ENCODE measurements at places on chromosomes 1 and 21.

DNA sequence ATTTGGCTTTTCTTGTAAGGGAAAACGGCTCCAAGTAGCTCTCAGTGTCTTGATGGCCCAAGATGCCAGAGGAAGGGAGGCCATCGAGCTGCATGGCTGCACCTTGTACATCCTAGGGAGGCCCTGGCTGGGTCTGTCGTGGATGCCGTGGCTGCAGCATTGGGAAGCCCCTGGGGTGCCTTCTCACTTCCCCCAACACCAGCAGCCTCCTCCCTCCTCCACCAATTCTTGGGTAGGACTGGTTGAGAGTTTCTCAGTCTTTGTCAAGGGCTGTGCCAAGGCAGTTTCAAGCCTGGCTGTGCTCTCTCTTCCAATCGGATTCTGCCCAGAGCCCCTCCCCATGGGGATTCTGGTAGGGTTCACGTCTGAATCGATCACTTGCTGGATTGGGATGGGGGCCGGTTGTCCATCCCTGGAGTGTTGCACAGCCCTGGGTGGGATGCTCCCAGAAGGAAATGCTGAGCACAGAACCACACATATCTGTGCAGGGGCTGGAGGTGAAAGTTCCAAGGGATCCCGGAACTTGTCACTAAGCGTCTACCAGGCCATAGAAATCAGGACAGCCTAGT, 14.0 kb upstream of the SPSB1 start:
- no peak for DNase-seq

- DNase-seq, result no peak
Observed at GRCh38 chr1:14625996-14626395, 27.5 kb downstream of the KAZN start.

- DNase-seq, result no peak
Observed at GRCh38 chr1:103790172-103790571, 40.5 kb downstream of the AMY1C start.

- DNase-seq, result no peak
Observed at GRCh38 chr21:17964716-17965115, 145.6 kb upstream of the C21orf91 start.

DNA sequence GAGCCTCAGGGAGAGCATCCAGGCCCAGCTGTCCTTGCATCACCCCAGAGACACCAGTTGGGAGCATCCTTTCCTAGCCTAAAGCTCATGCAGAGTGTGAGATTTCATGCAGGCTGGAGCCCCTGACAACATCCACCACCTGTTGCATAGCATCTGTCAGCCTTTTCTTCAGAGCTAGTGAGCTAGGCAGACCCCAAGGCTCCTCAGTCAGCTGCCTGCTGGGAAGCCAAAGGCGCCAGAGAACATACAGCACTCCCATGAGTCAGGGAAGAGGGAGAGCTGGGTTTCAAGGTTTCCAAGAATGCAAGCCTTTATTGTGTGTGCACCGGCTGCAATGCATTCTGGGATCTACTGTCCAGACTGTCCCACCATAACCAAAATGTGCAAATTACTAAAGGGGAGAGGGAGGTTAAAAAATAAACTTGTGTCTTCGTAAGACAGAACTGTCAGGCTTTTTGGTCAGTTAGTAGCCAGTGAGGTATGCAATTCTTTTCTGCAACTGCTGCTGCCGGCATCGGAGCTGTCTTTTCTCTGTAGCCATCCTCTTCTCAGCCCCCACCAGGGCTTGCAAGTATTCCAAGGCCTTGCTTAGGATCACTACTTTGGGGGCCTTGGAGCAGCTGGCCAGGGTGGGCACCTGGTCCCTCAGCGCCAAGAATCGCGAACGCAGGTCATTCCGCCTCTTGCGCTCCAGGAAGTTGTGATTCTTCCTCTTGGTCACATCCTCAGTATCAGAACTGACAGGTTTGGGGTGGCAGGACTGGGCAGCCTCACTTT, 4.6 kb downstream of the MYCL start:
- DNase-seq, result no peak

GRCh38 chr1:57770772-57771171, 346.9 kb upstream of the DAB1 start:
- no peak for DNase-seq

DNA sequence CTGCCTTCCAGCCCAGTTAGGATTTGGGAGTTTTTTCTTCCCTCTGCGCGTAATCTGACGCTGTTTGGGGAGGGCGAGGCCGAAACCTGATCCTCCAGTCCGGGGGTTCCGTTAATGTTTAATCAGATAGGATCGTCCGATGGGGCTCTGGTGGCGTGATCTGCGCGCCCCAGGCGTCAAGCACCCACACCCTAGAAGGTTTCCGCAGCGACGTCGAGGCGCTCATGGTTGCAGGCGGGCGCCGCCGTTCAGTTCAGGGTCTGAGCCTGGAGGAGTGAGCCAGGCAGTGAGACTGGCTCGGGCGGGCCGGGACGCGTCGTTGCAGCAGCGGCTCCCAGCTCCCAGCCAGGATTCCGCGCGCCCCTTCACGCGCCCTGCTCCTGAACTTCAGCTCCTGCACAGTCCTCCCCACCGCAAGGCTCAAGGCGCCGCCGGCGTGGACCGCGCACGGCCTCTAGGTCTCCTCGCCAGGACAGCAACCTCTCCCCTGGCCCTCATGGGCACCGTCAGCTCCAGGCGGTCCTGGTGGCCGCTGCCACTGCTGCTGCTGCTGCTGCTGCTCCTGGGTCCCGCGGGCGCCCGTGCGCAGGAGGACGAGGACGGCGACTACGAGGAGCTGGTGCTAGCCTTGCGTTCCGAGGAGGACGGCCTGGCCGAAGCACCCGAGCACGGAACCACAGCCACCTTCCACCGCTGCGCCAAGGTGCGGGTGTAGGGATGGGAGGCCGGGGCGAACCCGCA, at the start of gene PCSK9:
Gene PCSK9, plus strand, starts transcription at position 207 of the 741 bp plus-strand sequence. Its CDS starts 290 bp downstream, at position 497.
- no peak for DNase-seq

GRCh38 chr1:33289858-33290154, 31.1 kb downstream of the A3GALT2 start:
- DNase-seq, result no peak

GRCh38 chr1:236089046-236089773, 24.3 kb upstream of the NID1 start:
- no peak for DNase-seq

GRCh38 chr1:229537894-229538293, 20.6 kb downstream of the ABCB10 start:
- no peak for DNase-seq

DNA sequence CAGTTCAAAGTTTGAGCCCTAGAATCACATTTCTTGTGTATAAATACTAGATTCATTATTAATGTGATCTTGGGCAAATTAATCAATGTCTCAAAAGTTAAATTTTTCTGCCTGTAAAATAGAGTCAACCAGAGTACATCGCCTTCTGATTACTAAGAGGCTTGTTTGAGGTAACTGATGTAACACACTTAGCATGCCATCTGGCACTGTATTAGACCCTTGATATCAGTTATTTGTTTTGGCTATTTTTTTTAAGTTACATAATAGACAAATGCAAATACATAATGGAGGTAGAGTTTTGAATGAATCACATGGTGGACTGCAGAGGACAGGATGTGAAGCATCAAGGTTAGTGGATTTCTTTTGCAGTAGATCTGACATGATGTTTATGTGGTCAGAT, 298.4 kb downstream of the ADGRL2 start:
- no peak for DNase-seq

- no peak for DNase-seq
Observed at GRCh38 chr1:38138498-38139233, 92.1 kb upstream of the POU3F1 start.

GRCh38 chr21:21864321-21864840, 866.2 kb downstream of the NCAM2 start:
- DNase-seq, result no peak

- no peak for DNase-seq
Observed at GRCh38 chr1:192756847-192757246, 52.0 kb upstream of the RGS2 start.

- no peak for DNase-seq
Observed at GRCh38 chr1:237712586-237713157, 178.1 kb downstream of the ZP4 start.

DNA sequence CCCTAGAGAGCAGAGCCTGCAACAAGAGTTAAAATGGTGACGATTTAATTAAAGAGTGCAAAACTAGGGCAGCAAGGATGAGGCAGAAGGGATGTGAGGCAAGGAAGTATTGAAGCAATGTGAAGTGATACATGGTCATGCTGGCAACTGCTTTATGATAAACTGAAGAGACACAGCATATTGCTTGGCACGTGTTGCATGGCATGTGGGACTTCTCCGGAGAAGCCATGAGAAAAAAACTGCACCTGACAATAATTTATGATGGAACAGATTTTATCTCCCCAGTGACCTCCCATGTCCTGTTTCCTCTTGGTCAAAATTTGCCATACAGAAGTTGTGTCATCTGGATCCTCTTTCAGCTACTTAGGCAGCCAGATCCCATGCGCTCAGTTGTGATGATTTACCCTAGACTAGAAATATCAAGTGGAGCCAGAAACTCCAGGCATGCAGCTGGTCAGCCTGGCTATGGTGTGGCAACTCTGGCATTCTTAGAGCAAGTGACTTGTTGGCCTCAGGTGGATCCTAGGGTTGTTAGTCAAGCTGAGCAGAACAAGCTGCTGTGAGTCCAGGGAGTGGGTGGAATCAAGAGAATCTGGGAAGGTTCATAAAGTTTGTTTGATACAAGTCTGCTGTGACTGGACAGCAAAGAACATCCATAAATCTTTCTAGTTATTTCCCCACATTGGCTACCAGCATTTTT, 611.4 kb upstream of the USP24 start:
- no peak for DNase-seq

- DNase-seq, result no peak
Observed at GRCh38 chr1:158186180-158186579, 5.5 kb downstream of the CD1D start.

DNA sequence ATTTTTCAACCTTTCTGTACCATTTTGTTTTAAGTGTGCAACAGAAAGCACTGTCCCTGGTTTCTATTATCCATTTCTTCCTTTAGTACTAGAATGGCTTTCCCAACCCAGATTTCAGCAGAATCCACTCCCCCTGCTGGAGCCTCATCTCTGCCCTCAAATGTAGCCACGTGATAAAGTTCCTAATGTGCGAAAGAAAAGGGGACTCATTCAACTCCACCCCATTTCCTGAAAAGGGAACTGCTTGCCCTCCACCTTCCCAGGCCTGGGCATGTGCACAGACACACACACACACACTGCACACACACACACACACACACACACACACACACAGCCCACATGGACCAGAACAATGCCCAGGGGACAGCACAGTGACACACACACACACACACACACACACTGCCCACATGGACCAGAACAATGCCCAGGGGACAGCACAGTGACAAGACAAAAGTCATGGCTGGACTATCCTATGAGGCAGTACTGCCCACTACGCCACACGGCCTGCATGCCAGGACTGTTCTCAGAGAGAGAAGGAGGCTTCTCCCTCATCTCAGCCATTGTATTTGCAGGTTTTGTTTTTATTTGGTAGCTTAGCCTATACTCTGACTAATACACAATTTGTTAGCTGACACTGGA, 33.2 kb downstream of the PACC1 start:
- no peak for DNase-seq

GRCh38 chr1:221851336-221851735, 109.4 kb upstream of the DUSP10 start:
- DNase-seq, result no peak

DNA sequence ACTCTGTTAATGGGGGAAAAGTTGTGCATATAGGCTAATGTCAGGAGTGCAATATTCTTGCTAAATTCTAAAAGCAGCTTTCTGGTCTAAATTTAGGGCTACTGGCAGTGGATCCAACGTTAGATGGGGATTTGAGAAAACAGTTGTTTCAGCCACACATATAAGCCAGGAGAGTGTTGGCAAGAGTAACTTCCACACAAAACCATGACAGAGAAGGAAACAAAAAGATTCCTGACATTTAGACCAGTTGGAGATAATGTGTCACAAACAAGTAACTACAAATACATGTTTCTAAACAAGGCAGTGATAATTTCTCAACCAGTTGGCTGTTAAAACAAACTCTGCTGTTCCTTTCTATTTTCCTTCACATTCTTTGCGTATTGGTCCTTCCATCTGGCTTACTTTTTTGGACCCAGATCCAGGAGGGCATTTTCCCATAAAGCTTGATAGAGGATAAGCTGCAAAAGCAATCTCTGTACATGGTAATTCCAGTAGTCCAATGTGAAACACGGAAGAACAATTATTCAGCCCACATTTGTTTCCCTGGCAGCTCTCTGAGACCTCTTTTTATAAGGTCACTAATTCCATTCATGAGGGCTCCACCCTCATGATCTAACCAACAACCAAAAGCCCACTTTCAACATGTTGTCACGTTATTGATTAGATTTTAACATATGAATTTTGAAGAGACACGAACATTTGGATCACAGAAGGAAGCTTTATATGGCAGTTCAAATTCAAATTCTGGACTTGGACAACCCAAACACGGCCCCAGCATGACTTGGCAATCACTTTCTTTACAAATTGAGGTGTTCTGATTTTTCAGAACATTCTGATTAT, 1888.6 kb downstream of the MRPL39 start:
- no peak for DNase-seq

GRCh38 chr1:217032715-217033367, 309.6 kb upstream of the ESRRG start:
- DNase-seq, result no peak

DNA sequence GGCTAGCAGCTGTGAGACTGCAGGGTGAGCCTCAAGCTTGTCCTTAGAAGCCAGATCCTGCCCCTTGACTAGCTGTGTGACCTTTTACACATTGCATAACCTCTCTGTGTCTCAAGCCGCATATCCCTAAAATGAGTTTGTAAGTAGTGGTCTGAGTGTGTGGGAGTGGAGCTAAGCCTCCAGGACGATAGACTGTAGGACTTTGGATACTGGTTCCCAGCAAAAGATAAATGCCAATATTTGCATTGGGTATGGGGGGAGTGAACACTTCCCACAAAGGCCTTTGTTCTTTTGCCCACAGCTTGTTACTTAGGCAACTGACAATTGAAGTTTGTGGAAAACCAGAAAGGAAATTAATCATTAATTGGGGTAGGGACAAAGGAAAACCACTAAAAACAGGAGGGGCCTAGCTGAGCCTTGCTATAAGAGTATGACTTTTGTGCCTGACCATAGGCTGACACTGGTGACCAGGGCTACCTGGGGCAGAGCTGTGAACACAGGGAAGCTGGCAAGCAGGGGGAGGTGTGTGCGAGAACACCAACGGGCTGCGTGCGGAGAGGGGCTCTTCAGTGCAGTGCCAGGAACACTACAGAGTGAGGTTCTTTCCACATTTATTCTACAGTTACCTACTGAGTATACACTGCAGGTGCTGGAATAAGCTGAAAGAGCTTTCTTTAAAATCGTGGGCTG, 102.4 kb upstream of the ETV3 start:
- DNase-seq, result no peak

DNA sequence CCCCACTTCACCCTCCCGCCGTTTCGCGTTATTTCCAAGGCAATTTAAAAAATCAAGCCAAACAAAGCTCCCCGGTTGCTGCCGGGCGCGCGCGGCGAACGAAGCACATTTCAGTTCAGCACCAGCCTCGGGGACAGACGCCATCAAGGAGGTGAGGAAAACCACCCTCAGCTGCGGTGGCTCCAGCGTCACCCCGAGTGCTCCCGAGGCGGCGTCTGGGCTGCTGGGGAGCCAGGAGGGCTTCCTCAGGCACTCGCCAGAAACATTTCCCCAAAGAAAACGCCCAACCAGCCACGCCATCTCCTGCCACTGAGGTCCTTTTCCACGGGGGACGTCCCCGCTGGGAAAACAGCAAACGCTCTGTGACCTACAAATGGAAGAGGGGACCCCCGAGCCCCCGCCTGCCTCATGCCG, 623 bp downstream of the GNG4 start:
- peak; percentile 72 for DNase-seq

All from stimulated activated CD8-positive, alpha-beta memory T cell treated with anti-CD3 and anti-CD28 coated beads, Interleukin-4, amount 100 ng/mL, for 48 hours (primary cell).